Activated T-helper 1 cell treated with anti-CD3 and anti-CD28 coated beads, Interleukin-2, amount 50 U/mL, for 16 hours (primary cell): ENCODE measurements at places on chromosomes 7 and 10.

DNA sequence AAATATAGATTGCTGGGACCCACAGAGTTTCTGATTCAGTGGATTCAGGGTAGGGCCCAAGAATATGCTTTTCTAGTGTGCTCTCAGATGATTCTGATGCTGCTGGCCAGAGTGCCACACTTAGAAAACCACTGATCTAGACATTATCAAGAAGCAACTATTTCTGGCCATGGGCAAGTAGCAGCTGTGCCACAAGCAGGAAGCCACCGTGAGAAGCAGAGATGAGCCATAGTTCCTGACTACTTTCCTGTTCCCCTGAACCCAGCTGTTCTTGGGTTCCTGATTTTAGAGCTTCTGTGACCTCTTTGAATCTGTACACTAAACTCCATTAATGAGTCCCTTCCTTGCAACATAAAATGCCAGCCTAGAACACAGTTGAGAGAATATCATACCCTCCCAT, 38.1 kb upstream of the PIK3AP1 start:
- DNase-seq = no peak

GRCh38 chr7:5375925-5376324, 47.7 kb downstream of the TNRC18 start:
- DNase-seq = no peak

GRCh38 chr10:16459423-16459939, 22.7 kb downstream of the PTER start:
- DNase-seq = no peak

GRCh38 chr10:4141471-4141870, 356.5 kb upstream of the KLF6 start:
- DNase-seq = no peak

GRCh38 chr10:71252220-71252619, 39.9 kb downstream of the UNC5B start:
- no peak for DNase-seq

GRCh38 chr10:104103956-104104355, 18.0 kb upstream of the SFR1 start:
- DNase-seq = no peak

DNA sequence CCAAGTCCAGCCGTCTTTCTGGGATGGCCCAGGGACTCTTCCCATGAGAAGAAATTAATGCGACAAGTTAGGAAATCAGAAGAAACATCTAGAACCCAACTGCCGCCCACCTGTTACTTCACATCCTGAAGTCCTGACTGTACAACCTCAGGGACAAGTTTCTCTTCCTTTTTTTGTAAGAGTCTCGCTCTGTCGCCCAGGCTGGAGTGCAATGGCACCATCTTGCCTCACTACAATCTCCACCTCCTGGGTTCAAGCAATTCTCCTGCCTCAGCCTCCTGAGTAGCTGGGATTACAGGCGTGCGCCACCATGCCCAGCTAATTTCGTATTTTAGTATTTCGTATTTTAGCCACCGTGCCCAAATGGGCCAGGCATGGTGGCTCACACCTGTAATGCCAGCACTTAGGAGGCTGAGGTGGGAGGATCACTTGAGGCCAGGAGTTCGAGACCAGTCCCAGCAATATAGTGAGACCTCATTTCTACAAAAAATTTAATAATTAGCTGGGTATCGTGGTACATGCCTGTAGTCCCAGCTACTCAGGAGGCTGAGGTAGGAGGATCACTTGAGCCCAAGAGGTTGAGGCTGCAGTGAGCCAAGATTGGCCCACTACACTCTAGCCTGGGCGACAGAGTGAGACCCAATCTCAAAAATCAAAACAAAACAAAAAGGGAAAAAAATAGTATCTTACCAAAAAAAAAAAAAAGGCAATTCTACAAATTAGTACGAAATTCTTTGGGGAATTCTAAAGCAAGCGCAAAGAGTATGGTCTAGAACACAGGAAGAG, 20.8 kb downstream of the LAT2 start:
- no peak for DNase-seq

- DNase-seq = no peak
These were observed 9.9 kb downstream of the NYAP1 start for GRCh38 chr7:100493476-100494264.

DNA sequence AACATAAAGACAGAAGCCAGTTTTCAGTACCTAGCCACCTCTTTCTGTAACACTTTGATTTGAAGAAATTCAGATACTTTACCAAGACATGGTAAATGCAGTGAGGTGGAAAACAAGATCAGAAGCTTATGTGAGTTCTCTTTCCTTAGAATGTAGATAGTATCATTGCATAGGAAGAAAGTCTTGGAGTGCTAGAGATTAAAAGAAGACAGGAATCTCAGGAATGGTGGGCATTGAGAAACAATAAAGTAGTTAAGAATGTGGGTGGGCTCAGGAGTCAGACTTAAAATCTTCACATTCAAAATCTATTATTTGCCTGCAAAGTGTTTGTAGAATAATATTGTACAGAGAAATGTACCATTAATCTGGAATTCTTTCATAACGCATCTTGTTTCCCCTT, 58.9 kb downstream of the POLL start:
- DNase-seq = no peak

- no peak for DNase-seq
These were observed 189.7 kb downstream of the PTPRN2 start for GRCh38 chr7:158397885-158398284.

GRCh38 chr7:47552621-47553020, 29.3 kb downstream of the TNS3 start:
- no peak for DNase-seq

DNA sequence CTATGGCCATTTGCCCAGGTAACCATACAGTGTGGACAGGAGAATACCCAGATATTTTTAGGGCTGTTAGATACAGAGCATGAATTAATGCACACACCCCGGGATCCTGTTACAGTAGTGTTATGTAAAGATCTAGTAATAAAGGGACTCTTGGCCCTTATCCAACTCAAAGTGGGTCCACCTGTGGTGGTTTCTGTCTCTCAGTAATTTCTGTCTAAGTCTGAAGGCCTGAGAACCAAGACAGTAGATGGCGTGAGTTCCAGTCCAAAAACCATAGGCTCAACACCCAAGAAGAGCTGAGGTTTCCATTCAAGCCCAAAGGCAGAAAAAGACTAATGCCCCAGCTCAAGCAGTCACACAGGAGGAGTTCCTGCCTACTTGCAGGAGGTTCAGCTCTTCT, 277.7 kb downstream of the ZEB1 start:
- no peak for DNase-seq

DNA sequence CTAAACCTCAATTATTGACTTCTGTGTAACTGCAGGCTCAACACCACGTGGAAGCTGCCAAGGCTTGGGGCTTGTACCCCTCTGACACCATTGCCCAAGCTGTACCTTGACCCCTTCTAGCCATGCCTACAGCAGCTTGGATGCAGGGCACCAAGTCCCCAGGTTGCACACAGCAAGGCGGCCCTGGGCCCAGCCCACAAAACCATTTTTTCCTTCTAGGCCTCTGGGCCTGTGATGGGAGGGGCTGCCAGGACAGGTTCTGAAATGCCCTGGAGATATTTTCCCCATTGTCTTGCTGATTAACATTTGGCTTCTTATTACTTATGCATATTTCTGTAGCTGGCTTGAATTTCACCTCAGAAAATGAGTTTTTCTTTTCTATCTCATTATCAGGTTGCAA, 610.0 kb upstream of the LRRN3 start:
- no peak for DNase-seq

DNA sequence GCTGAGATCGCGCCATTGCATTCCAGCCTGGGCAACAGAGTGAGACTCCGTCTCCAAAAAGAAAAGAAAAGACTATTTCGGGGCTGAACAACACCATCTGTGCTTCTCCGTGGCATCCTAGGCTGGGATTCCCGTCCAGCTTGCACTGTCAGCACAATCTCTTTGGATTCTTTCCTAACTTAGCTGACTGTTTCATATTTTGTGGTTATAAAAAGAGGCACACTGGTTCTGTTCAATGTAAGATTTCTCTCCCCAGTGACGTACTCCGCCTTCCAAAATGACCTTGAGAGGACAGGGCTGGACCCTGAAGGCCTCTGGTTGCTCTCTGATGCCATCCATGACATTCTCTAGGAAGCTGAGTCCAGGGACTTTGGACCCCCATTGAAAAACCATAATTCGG, 8.8 kb downstream of the ZNHIT1 start:
- DNase-seq = no peak

DNA sequence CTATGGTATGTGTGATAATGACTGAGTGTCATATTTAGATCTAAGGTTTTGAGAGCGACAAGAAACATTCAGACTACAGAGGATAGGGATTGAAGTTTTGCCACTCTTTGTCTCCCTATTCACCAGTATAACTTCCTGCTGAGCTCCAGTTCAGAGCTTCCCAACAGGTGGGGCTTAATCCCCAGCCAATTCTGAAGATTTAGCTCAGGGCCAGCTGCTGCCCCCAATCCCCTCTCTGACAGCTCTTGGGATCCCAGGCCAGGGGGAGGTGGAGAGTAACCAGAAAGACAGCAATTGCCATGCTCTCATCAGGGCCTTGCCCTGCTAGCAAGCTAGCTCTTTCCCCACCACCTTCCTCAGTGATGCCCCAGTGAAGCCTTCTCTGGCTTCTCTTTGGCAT, 57.8 kb downstream of the TRIL start:
- DNase-seq = no peak

DNA sequence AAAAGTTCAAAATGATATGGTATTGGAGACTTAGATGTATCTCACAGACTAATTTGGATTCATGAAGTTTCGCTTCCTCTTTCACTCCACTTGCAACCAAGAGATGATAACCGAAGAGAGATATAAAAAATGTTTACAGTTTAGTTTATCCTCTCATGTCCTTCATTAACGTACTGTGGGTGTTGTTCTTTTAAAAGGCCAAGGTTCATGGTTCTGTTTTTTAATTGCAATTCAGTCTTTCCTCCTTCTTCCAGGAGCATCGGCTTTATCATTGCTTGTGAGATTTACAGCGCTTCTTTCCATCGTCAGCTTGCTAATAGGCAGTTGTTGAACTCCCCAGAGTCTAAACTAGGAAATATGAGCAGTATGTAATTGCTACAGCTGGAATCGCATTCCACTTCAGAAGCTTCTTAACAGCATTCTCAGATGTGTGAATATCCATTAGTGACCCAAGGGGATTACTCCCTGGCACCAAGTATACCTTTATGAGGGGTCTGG, 75.9 kb upstream of the HGF start:
- DNase-seq = no peak

GRCh38 chr10:22456486-22456885, 111.2 kb downstream of the SPAG6 start:
- DNase-seq = no peak

GRCh38 chr7:18724318-18724717, 228.8 kb downstream of the HDAC9 start:
- DNase-seq = no peak

DNA sequence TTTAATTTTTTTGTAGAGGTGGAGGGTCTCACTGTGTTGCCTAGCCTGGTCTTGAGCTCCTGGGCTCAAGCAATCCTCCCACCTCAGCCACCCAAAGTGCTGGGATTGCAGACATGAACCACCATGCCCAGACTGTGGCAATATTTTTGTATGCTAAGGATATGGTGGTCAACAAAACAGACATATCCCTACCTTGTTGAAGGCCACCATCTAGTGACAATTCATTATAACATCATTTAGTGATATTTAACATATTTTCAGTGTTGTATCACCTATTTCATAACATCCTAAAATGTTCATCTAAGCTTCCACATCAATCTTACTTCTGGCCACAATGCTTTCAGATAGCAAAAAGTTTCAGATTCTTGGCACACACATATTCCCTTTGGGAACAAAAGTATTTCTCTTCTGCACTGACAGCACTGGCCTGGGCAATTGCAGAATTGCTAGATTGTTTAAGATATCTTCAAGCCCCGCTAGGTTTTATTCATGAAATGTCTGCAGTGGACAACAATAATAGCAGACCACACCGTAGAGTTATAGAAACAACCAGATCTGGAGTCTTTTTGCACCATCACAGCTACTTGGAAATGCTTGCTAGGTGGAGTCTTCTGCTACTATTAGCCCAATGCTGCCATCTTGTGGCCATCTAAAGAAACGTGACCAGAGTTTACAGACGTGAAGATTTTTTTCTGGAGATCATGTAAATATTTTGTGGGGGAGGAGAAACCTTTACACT, 58.4 kb downstream of the DNAJC12 start:
- DNase-seq = peak; percentile 48

GRCh38 chr7:134024739-134025138, 102.4 kb upstream of the LRGUK start:
- no peak for DNase-seq

DNA sequence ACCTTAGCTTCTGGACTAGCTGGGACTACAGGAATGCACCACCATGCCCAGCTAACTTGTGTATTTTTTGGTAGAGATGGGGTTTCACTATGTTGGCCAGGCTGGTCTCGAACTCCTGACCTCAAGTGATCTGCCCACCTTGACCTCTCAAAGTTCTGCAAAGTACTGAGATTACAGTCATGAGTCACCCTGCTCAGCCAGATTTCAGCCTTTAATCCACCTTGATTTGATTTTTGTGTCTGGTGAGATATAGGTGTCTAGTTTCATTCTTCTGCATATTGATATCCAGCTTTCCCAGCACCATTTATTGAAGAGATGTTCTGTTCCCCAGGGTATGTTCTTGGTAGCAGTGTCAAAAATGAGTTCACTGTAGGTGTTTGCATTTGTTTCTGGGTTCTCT, 20.1 kb upstream of the CYP3A7 start:
- no peak for DNase-seq

- DNase-seq = no peak
These were observed 539.5 kb upstream of the FZD8 start for GRCh38 chr10:36181426-36182178.

DNA sequence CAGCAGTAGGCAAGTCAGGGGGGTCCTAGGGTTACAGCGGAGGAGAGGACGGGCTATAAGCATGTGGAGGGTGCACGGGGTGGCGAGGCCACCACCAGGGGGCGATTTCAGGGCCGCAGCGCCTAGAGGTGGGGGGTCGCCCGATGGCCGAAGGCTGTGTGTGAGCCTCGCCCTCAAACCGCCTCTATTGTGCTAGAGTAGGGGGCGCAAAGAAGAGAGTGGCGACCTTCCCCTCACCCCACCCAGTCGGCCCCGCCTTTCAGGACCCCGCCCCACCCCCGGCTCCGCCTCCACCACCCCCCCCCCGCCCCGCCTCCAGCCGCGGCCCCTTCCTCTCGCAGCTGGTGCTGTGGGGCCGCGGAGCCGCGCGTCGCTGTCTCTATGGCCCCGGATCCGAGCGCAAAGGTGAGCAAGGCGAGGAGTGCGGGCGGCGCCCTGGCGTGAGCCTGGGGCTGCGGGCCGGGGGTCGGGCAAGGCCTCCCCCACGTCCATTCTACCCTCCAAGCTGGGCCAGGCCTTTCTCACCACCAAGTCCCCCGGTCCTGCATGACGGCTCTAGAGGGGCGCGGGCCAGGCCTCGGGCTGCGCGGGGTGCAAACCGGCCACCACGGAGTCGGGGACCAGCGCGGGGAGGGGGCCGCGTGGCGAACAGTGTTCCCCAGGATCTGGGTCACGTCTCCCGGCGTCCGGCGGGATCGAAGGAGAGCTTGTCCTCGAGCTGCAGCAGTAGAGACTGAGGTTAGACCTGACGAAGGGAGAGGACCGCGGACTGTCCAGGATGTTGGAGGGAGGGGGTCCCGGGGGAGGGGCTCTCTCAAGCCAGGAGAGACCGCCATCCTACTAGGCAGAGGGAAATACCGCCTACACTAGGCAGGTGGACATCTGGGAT, at the start of gene SEMA4G:
Gene SEMA4G (plus strand): TSS at position 318 of the 889 bp plus-strand sequence. CDS start 3,409 bp downstream, outside the sequence.
- DNase-seq = peak; percentile 13
